ENCODE measurements at places on chromosomes 1 and 21.

DNA sequence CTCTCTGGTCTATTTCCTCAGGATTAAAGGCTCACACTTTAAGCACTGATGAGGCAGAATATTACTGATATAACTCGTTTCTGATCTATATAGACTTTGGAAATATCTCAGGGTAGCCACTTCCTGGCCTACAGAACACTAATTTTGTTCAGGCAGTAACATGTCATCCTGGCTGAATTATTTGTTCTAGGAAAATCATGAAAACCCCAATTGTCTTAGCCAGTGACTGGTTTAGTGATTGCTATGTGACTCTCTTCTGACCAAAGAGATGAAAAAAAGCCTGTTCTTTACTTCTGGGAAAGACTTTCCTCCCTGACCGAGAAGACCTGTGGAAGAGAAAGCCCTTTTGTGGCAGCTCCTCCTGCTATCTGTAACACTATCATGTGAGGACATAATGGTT is 453.7 kb downstream of the SETD4 start:
- H3K36me3 ChIP-seq: no peaks in the 10 kb centered on the region
- H3K27ac ChIP-seq: no peak overlapping the region
- DNase-seq: no peak
- peaks cover 7% of the 10 kb centered on the region for H3K4me1 ChIP-seq
- H3K4me3 ChIP-seq: no peak overlapping the region
- H3K27me3 ChIP-seq: peaks cover 5% of the 10 kb centered on the region

DNA sequence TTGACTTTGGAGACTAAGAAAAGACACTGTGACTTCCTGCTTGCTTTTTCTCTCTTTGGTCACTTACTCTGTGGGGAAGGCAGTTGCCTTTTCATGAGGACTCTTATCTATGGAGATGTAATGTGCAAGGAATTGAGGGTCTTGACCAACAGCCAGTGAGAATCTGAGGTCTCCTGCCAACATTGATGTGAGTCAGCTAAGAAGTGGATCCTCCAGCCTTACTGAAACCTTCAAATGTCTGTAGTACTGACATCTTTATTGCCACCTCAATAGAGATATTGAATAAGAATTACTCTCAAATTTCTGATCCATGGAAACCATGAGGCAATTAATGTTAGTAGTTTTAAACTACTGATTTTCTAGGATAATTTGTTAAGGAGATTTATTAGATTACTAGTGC is 598.4 kb downstream of the ADGRL2 start:
- H3K27me3 ChIP-seq: no peaks in the 10 kb centered on the region
- no peaks in the 10 kb centered on the region for H3K36me3 ChIP-seq
- no peak overlapping the region for H3K4me3 ChIP-seq
- H3K27ac ChIP-seq: no peak overlapping the region
- H3K4me1 ChIP-seq: no peaks in the 10 kb centered on the region
- DNase-seq: no peak

DNA sequence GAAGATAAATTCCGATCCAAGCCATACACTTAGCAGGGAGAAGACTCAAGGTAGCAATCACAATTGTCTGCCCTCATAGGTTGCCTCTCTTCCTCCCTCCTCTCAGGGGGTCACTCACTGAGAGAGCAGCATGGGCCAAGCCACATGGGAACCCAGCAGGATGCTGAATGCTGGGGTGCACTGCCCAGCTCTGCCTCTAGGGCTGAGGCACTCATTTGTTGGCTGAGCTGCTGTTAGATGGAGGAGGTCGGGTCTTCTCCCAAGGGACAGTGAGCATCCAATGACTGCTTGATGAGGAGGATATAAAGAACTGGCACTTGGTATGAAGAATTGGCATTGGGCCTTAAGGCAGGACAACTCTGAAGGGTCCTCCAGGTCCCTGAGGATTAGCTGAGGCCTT is 418.8 kb downstream of the SIPA1L2 start:
- DNase-seq: no peak
- H3K27me3 ChIP-seq: no peaks in the 10 kb centered on the region
- no peaks in the 10 kb centered on the region for H3K4me1 ChIP-seq
- H3K36me3 ChIP-seq: no peaks in the 10 kb centered on the region
- no peak overlapping the region for H3K4me3 ChIP-seq

- H3K27me3 ChIP-seq: no peaks in the 10 kb centered on the region
- no peak overlapping the region for H3K27ac ChIP-seq
- peaks cover 24% of the 10 kb centered on the region for H3K4me1 ChIP-seq
Observed at GRCh38 chr1:117046781-117047180, 13.3 kb upstream of the TTF2 start.

- peaks cover 23% of the 10 kb centered on the region for H3K4me1 ChIP-seq
- DNase-seq: no peak
- H3K4me3 ChIP-seq: peak overlapping the region; percentile 96
- H3K27me3 ChIP-seq: no peaks in the 10 kb centered on the region
- peak overlapping the region; percentile 97 for H3K27ac ChIP-seq
Observed at GRCh38 chr1:11979028-11979850, 1.0 kb upstream of the MFN2 start.

- no peak overlapping the region for H3K4me3 ChIP-seq
- peaks cover 3% of the 10 kb centered on the region for H3K27me3 ChIP-seq
- H3K4me1 ChIP-seq: no peaks in the 10 kb centered on the region
Observed at GRCh38 chr1:118931876-118932275, 56.3 kb downstream of the TBX15 start.

GRCh38 chr21:36766511-36766910 is 67.6 kb downstream of the SIM2 start:
- no peaks in the 10 kb centered on the region for H3K27me3 ChIP-seq
- H3K4me3 ChIP-seq: no peak overlapping the region
- H3K27ac ChIP-seq: no peak overlapping the region
- no peak for DNase-seq

GRCh38 chr1:96515925-96516324 is 205.7 kb upstream of the PTBP2 start:
- no peak overlapping the region for H3K27ac ChIP-seq
- H3K27me3 ChIP-seq: no peaks in the 10 kb centered on the region
- no peaks in the 10 kb centered on the region for H3K4me1 ChIP-seq
- no peaks in the 10 kb centered on the region for H3K36me3 ChIP-seq
- DNase-seq: no peak

GRCh38 chr1:158020886-158021620 is 27.6 kb downstream of the KIRREL1 start:
- H3K4me3 ChIP-seq: no peak overlapping the region
- H3K4me1 ChIP-seq: no peaks in the 10 kb centered on the region
- no peak overlapping the region for H3K27ac ChIP-seq
- H3K27me3 ChIP-seq: peaks cover 19% of the 10 kb centered on the region
- no peak for DNase-seq

DNA sequence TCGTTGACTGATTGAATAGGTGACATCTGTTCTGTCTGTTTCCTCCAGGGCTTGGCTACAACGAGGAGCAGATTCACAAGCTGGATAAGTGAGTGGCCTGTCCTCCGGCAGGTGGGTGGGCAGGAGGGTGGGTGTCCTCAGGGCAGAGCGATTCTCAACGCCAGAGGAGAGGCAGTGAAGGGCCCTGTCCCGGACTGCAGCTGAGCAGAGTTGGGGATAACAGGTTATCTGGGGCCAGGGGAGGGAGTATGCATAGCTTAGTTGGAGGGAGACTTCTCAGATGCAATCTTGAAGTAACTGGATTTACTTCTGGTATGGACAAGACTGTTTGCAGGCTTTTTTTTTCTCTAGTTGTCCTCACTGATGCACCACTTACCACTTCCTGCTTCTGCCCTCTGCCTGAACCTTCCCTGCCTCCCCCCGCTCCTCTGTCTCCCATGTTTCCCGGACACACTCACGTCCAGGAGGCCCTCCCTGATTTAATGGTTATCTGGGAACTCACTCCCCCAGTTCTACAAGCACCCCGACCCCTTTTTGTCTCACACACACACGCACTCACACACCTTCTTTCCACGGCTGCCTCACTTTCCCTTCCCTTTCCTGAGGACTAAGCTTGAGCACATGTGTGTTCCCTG is 16.4 kb upstream of the RASSF5 start:
- peak overlapping the region; percentile 29 for H3K27ac ChIP-seq
- no peak overlapping the region for H3K4me3 ChIP-seq
- peaks cover 22% of the 10 kb centered on the region for H3K36me3 ChIP-seq
- DNase-seq: no peak
- H3K27me3 ChIP-seq: no peaks in the 10 kb centered on the region
- H3K4me1 ChIP-seq: peaks cover 10% of the 10 kb centered on the region

DNA sequence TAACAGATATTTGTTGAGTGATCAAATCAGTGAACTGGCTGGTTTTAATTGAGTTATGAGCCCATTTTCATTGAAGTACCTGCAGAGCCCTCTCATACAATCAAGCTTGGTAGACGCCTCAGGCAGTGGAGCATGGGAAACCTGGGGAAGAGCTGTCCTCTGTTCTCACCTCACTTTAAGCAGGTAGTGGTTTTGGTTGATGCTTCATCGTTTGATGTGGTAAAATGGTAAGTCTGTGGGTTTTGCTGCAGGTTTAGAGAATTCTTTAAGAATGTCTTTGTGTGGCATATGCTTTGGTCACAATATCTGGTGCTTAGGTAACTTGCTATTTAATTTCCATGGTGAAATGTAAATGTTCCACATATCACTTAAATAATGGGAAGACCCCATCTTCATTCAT is 10.0 kb downstream of the LAMC1 start:
- H3K27me3 ChIP-seq: peaks cover 3% of the 10 kb centered on the region
- peaks cover 13% of the 10 kb centered on the region for H3K4me1 ChIP-seq
- DNase-seq: no peak
- H3K4me3 ChIP-seq: no peak overlapping the region

DNA sequence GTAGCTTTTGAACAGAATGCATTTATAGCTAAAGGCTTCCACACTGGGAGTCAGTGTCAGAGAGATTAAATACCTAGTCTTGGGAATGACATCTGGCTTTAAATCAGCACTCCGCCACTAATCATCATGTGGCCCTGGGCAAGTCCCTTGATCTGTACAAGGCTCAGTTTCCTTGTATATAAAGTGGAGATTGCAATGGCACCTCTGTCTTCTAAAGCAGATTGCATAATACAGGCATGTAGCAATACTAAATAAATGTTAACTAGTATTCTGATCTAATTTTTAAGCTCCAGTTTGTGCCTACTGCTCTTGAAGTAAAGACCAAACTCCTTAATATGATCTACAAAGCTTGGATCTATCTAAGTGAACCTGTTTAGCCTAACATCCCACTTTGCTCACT is 249.4 kb downstream of the PLPP3 start:
- no peak for DNase-seq
- no peaks in the 10 kb centered on the region for H3K36me3 ChIP-seq
- no peak overlapping the region for H3K27ac ChIP-seq
- peaks cover 3% of the 10 kb centered on the region for H3K4me1 ChIP-seq

GRCh38 chr21:28282833-28283232 is 709.8 kb downstream of the LTN1 start:
- no peaks in the 10 kb centered on the region for H3K36me3 ChIP-seq
- no peak for DNase-seq
- H3K27me3 ChIP-seq: no peaks in the 10 kb centered on the region
- no peak overlapping the region for H3K4me3 ChIP-seq
- no peak overlapping the region for H3K27ac ChIP-seq

DNA sequence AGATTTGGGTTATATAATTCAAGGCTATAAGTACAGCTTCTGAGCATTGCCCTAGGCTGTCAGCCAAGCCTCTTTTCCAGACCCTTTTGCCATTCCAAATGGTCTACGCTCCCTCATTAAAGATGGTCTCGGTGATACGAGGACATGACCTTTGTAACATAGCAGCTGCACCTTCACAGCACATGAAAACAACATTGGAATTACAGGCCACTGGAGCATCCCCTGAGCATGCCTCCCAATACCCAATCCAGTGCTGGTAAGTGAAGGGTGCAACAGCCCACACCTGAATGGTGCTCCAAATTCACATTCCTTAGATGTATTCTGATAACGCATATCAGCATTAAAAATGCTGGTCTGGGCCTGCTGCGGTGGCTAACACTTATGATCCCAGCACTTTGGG is 20.1 kb upstream of the PTPRF start:
- no peak for DNase-seq
- no peak overlapping the region for H3K4me3 ChIP-seq
- no peaks in the 10 kb centered on the region for H3K36me3 ChIP-seq
- peaks cover 21% of the 10 kb centered on the region for H3K27me3 ChIP-seq

DNA sequence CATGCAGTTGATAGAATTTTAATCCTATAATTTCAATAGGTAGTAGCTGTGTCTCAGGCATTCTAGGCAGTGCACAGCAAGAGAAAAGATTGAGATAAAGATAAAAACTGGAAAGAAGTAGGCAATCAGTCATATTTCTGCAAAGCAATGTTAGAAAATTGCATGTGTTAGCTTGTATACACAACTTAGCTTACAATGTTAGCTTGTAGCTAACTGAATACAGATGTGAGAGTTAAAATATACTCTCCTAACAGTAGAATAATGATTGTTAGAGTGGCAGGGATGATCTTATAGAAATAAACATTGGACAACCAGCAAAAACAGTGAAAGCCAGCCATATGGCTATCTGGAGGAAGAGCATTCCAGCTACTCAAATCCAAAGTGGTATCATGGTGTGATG is 29.0 kb downstream of the PTPRC start:
- no peaks in the 10 kb centered on the region for H3K27me3 ChIP-seq
- H3K27ac ChIP-seq: peak overlapping the region; percentile 72
- no peak for DNase-seq
- H3K4me1 ChIP-seq: peaks cover 60% of the 10 kb centered on the region
- H3K4me3 ChIP-seq: no peak overlapping the region

- no peaks in the 10 kb centered on the region for H3K27me3 ChIP-seq
- H3K36me3 ChIP-seq: peaks cover 4% of the 10 kb centered on the region
- no peak for DNase-seq
- H3K4me1 ChIP-seq: peaks cover 61% of the 10 kb centered on the region
- H3K4me3 ChIP-seq: peak overlapping the region; percentile 99
- H3K27ac ChIP-seq: peak overlapping the region; percentile 95
Observed at GRCh38 chr1:111621050-111621449, 1.5 kb downstream of the RAP1A start.

- no peaks in the 10 kb centered on the region for H3K27me3 ChIP-seq
- no peak overlapping the region for H3K4me3 ChIP-seq
- no peak overlapping the region for H3K27ac ChIP-seq
Observed at GRCh38 chr1:72397786-72398185, 115.4 kb upstream of the NEGR1 start.

- peaks cover 9% of the 10 kb centered on the region for H3K4me1 ChIP-seq
- DNase-seq: no peak
- H3K27me3 ChIP-seq: no peaks in the 10 kb centered on the region
- no peak overlapping the region for H3K4me3 ChIP-seq
- no peak overlapping the region for H3K27ac ChIP-seq
Observed at GRCh38 chr1:221643404-221644144, 98.3 kb downstream of the DUSP10 start.

DNA sequence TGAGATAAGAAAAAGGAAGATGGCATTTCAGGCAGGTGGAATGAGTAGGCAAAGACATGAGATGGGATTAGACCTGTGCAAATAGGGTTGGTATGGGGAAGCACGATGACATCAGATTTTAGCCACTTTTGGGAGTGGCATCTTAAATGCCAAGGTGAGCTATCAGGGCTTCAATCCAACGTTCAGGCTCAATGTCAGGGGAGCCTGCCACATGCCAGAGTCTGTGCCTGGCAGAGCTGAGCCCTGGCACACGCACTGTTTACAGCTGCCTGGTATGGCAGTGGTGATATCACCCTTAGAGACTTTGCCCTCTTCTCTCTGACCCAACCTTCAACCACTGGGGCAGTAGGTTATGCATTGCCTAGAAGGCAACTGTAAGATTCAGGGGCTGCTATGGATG is 1.1 kb upstream of the GUCA2B start:
- no peak overlapping the region for H3K27ac ChIP-seq
- no peak overlapping the region for H3K4me3 ChIP-seq
- DNase-seq: no peak
- peaks cover 14% of the 10 kb centered on the region for H3K27me3 ChIP-seq

GRCh38 chr1:183956559-183957188 is 80.9 kb downstream of the COLGALT2 start:
- DNase-seq: peak; percentile 31
- H3K27me3 ChIP-seq: no peaks in the 10 kb centered on the region
- H3K36me3 ChIP-seq: no peaks in the 10 kb centered on the region
